Aorta (tissue), 5 donors: ENCODE measurements at places on chromosomes 6 and 20. TPM values are rescaled to one million over a fixed set of nuclear protein-coding genes. Genes with fewer than 3 reads are reported as not detected.

NEU1 gene
- polyA plus RNA-seq, result 23.7 TPM

DNA sequence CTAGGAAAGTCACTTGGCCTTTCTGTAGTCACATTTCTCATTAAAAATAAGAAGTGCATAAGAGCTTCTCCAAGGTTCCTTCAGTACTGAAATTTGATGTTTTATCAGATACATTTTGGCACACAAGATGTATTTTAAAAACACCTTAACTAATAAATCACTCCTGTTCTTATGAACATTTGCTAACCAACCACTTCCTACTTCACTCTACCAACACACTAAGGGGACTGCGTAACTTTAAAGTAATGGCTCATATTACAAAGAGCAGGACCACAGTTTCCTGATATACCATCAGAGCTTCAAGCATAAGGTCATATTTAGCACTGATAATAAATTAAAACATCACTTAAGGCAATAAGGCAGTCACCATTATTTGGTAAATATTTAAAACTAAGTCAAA is 104.4 kb downstream of the RALGAPA2 start:
- H3K27ac ChIP-seq, result no peak overlapping the region
- no peak for DNase-seq
- no peak overlapping the region for H3K4me3 ChIP-seq
- no peaks in the 10 kb centered on the region for H3K36me3 ChIP-seq
- no peaks in the 10 kb centered on the region for H3K27me3 ChIP-seq

GRCh38 chr6:45460166-45460565 is 82.4 kb upstream of the SUPT3H start:
- no peak overlapping the region for H3K27ac ChIP-seq
- H3K4me3 ChIP-seq, result no peak overlapping the region
- no peaks in the 10 kb centered on the region for H3K36me3 ChIP-seq
- H3K4me1 ChIP-seq, result no peaks in the 10 kb centered on the region
- H3K27me3 ChIP-seq, result no peaks in the 10 kb centered on the region
- DNase-seq, result no peak

DNA sequence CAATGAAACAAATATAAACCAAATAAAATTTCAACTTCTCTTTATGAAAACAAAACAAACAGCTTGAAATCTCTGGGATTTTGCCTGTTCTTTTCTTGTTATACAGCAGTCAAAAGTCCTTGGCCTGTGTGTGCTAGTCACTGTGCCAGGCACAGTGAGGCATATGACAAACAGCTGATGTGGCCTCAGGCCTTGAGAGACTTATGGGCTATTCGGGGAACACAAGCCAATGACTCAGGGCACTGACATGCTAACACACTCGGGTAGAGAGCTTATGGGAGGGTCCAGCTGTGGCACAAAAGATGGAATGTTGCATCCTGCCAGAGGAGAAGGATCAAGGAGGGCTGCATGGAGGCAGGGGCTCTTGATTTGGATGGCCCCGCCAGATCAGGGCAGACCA is 95.4 kb upstream of the NKX2-2 start:
- H3K4me1 ChIP-seq, result no peaks in the 10 kb centered on the region
- no peak overlapping the region for H3K4me3 ChIP-seq
- no peak overlapping the region for H3K27ac ChIP-seq
- DNase-seq, result no peak
- H3K27me3 ChIP-seq, result no peaks in the 10 kb centered on the region
- H3K36me3 ChIP-seq, result no peaks in the 10 kb centered on the region

DNA sequence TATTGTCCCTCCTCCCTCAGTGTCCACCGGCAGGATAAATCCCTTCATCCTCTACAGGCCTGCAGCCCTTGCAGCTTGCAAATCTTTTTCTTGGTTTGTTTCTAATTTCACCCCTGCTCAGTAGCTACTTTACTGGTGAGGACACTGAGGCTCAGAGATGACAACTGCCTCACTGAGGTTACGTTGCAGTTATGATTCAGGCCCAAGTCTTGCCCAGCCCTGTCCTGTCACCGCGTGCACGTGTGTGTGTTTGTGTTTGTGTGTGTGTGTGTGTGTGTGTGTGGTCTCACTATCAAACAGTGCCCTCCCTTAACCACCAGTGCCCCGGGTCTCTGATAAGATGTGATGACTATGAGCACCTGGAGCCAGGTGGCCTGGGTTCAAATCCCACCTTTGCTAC is 21.1 kb downstream of the FAM110A start:
- DNase-seq, result peak; percentile 19
- no peak overlapping the region for H3K27ac ChIP-seq
- no peaks in the 10 kb centered on the region for H3K27me3 ChIP-seq
- no peaks in the 10 kb centered on the region for H3K4me1 ChIP-seq
- H3K4me3 ChIP-seq, result no peak overlapping the region
